ENCODE measurements at places on chromosomes 6 and 20.

DNA sequence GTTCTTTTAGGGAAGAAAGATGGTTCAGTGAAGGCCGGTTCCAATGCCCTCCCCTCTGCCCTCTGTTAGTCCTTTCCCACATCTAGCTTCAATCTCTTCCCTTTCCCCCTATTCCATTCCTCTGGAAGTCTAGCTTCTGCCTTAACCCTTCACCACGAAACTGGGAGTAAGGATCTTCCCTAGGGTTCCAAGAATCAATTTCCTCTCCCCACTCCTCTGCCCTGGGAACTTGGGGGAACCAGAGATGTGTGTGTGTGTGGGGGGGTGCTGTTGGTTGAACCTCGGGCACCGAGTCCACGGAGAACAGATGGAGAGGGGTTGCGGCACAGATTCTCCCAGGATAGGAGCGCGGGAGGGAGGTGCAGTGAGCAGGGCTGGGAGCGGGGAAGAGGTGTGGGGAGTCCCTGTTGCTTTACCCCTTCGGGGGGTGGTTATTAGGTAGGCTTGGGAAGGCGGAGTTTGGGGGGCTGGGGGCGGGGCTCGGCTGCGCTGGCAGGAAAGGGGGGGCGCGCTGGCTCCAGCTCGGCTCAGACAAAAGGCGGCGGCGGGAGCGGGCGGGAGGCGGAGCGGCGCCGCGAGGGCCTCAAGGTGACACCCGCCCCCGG is at the start of gene TMEM151B:
Gene TMEM151B (plus strand): TSS at position 530 of the 605 bp plus-strand sequence. CDS start 293 bp downstream, outside the sequence.
- DNase-seq: no peak

- DNase-seq: no peak
Measured at GRCh38 chr6:106939208-106939607, 35.3 kb downstream of the CD24 start.

DNA sequence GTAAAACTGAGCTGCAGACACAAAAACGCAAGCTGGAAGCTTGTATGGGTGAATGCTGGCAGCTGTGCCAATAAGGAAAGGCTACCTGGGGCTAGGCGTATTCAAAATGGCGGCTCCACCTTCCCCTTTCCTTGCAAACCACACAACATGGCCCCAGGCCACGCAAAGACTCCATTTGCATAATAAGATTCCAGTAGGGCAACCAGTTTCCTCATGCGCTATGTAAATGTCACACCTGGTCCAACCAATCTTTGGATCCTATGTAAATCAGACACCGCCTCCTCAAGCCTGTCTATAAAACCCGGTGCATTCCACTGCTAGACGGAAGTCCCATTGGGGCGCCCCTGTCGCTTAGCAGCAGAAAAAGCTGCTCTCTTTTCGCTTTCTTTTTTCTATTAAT is 505.9 kb upstream of the BTBD3 start:
- DNase-seq: no peak

DNA sequence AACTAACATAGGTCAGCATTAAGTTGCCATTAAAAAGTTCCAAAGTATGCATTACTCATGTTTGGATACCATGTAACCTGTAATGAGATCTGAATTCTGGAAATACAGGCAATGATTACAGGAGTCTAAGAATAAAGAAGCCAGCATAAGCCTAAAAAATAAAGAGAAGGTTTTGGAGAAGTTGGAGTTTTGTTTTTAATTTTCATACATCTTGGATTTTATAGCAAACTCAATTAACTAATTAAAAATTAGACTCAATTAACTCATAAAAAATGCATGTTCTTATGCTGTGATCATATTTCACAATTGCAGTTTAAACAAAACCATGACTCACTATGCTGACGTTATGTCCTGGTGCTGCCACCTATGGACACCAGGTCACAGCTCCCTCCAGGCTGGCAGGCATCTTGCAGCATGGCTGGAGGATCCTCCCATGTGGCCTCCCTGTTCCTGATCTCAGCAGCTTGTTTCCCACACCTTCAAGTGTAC is 648.8 kb upstream of the AGPAT4 start:
- DNase-seq: no peak

DNA sequence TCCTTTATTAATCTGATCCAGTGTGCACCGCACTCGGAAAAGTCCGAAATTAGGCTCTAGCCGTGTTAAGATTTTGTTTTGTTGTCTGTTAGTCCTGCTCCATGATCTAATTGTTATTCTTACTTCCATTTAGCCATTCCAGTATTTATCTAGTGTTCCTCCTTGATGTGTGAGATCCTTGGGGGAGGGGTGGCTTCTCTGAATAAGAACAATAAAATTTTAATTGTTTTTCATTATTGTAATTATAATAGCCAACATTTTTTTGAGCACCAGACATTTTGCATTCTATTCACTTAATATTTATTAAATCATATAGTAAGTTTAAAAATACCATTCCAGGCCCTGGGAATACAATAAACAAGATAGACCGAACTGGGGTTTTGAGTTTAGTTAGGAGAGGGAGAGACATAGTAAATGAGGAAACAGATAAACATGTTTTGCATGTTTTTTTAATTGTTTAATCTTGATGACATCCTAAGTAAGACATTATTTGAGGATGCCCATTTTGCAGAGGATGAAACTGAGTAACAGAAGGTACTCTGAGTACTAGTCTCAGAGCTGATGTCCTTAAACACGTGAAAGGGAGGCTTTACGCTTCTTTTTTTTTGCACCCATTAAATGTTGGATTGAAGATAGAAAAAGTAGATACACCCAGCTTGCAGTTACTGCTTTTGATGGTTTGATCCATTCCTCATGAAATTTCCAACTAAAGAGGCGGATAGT is 1.2 kb downstream of the CBFA2T2 start:
- no peak for DNase-seq

- no peak for DNase-seq
Measured at GRCh38 chr6:72661411-72661810, 39.5 kb downstream of the KCNQ5 start.

DNA sequence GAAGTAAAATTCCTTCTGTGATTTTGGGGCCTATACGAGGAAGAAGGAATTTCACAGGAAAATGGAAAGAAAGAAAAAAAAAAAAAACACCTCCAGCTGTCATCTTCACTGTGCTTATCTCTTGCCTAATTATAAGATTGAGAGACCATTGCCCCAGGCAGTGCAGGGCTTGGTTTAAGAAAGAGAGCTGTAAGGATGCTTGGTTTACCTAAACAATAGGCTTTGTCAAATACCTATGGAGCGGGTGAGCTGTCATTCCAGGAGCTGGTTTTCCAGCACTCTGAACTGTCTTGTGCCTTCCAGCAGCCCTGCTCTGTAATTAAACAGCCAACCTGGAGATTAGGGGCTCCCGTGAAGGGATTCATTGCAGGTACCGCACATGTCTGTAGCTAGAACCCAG is 137.8 kb downstream of the EDN3 start:
- no peak for DNase-seq
